ENCODE measurements at places on chromosomes 2 and 18.

- no peak for DNase-seq
Measured at GRCh38 chr2:236078297-236079255, 89.6 kb downstream of the GBX2 start.

DNA sequence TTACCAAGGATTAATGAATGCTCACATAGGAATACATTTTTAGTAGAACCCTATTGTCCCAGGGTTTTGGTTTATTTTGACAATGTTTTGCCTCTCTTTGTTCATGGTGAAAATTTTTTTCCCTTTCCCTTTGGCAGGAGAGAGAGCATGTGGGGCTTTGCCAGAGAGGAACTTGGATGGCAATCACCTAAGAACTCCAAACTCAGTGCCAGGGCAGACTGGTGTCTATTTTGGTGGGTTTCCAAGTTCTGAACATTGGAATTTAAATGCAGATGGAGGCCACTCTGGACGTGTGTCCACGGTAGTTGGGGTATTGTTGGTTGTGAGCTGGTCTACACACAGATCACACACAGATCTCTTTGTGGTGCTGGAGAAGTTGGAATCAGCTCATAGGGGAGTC is 2091.1 kb upstream of the PIK3C3 start:
- no peak for DNase-seq

- DNase-seq: no peak
Measured at GRCh38 chr2:159573846-159574606, 42.3 kb downstream of the BAZ2B start.

GRCh38 chr18:48887294-48887904 is 63.4 kb downstream of the SMAD7 start:
- no peak for DNase-seq

- DNase-seq: no peak
Measured at GRCh38 chr2:99816908-99817307, 325.5 kb downstream of the AFF3 start.

- no peak for DNase-seq
Measured at GRCh38 chr2:143679617-143680016, 550.4 kb downstream of the ARHGAP15 start.

DNA sequence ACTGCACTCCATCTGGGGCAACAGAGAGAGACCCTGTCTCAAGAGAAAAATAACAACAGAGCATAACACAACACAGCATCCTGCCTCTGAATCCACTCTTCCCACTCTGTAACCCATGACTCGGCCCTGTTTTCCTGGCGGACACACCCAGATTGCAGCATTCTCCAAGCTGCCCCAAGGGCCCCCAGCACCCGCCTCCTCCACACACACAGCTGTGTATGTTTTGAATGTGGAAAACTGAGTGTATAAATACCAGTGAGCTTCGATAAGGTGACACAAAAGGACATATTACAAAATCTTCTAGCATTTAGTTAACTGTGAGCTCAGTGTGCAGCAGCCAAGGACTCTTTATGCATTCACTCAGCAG is 13.0 kb downstream of the IMPA2 start:
- no peak for DNase-seq

- DNase-seq: no peak
Measured at GRCh38 chr2:119494163-119494790, 30.0 kb downstream of the SCTR start.

- no peak for DNase-seq
Measured at GRCh38 chr2:38835990-38836389, 39.7 kb downstream of the DHX57 start.

DNA sequence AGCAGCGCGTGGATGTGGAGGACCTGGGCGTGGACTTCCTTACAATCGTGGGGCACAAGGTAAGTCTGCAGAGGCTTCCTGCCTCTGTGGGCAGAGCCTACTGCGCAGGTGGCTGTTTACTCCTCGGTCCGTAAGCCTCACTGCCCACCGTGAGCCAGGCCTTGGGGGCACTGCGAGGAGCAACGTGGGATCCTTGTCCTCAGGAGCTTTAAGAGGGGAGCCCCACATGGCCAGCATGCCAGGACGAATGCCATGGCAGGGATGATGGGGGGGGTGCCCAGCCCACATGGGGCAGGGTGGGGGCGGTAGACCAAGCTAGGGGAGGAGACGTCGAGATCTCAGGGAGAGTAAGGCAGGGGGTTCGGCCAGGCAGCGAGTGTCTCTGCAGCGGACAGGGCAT is 18.0 kb upstream of the ESPNL start:
- DNase-seq: no peak

DNA sequence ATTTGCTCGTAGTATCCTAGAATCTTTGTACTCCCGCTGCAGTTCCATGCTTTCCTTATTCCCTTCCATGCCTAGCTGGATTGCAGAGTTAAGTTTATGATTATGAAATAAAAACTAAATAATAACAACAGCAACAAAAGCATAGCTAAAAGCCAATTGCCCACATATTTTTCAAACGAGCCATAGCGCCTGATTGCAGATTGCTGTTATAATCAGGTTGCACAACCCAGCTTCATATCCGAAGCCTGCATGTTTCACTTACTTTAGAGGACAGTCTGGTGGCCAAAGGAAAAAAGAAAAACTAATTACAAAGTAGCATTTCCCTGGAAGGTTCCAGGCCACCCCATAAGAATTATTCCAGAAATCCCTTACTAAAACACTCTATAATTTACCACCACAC is 31.9 kb upstream of the PNO1 start:
- no peak for DNase-seq

DNA sequence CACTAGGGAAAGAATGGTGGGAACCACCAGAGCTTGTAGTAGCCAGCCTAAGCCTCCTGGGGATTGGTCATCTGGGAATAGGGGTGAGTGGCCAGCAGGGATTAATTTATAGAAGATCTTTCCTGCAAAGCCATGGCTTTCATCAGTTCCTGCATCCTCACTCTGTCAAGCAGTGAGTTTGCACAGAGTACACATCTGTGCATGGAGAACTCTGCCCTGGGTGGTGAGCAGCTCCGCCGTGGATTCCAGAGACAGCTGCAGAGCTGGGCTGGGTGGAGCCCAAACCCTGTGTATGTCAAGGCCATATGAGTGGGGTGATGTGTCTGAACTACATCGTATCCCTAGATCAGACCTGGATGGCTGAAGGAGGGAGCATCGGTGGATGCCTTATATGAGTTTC is 182.2 kb downstream of the GLI2 start:
- DNase-seq: no peak

DNA sequence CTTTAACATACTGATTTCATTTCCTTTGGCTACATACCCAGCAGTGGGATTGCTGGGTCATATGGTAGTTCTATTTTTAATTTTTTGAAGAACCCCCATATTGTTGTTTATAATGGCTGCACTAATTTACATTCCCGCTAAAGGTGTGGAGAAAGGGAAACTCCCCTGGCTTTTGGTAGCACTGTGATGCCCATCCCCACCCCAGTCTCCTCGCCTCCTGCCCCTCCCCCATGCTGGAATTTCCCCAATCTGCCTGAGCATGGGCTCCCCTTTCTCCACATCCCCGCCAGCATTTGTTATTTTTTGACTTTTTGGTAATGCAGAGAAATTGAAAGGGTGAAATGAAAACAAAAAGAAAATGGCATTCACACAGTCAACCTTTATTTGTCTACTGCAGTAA is 30.0 kb upstream of the SULT1C4 start:
- no peak for DNase-seq

GRCh38 chr18:11034884-11035283 is 114.5 kb downstream of the PIEZO2 start:
- DNase-seq: no peak

DNA sequence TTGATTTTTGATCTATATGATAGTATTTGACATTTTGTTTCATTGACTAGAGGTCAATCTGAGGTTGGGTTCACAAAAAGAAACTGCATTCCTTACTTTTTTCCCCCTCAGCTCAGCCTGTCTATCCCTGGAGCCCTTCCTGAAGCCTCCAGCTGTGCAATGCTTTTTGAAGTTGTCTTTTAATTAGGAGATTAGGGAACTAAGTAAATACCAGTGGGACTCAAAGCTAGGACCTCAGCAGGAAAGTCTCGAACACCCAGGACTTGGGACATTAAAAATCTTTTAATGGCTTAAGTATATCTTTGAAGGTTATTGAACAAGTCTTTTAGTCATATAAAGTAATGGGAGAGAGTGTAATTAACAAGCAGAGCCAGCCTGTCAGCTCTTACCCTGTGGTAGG is 220.2 kb downstream of the PDE11A start:
- DNase-seq: no peak

- no peak for DNase-seq
Measured at GRCh38 chr18:56175330-56176001, 462.9 kb downstream of the TXNL1 start.

GRCh38 chr2:207182911-207183310 is 17.2 kb upstream of the KLF7 start:
- DNase-seq: no peak

DNA sequence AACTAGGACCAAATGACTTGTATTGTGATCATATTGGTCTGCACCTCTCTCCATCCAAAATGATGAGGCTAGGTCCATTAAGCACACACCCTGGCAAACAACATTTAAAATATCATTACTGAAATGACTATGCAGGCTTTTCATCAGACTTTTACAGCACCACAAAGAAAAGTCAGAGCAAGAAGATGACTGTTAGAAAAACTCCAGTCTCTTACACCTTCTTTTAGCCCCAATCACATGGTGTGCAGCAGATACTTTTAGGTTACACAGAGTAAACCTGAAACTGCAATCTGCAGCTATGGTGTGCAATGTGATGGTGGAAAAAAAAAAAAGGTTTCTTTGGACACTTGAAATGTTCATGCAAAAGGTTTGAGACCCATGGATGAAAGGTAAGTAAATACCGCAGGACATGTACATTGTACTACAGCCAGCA is 5.4 kb upstream of the POLI start:
- DNase-seq: no peak

GRCh38 chr2:128901572-128902391 is 583.1 kb upstream of the HS6ST1 start:
- DNase-seq: no peak

Data from heart right ventricle (tissue), 16 donors.